Lower leg skin (tissue), 4 donors: ENCODE measurements at places on chromosomes 5 and 9. TPM values are rescaled to one million over a fixed set of nuclear protein-coding genes. Genes with fewer than 3 reads are reported as not detected.

CARD19 gene
- total RNA-seq = 60.7 TPM

PRUNE2 gene
- total RNA-seq = 4.1 TPM

FBXO4 gene
- total RNA-seq = 6.6 TPM

DNA sequence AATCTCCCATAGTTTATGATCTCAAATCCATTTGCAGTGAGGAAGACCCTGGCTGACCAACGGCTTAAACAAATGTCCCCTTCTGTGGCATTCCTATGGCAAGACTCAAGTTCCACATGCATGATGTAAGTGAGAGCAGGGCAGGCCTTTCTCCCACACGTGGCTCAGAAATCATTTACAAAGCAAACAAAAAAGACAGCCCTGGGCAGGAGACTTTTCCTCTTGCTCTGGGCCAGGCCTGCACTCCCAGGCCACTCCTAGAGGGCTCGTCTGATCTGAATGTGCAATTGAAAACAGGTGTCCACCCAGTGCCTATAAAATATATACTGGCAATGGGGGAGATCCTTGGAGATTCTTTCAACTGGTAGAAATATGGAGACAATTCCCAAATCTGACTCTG is 123.1 kb downstream of the DMRT2 start:
- DNase-seq = no peak

- DNase-seq = no peak
Measured at GRCh38 chr5:14572836-14573235, 8.8 kb upstream of the OTULINL start.

- DNase-seq = no peak
Measured at GRCh38 chr5:643351-643801, 31.2 kb downstream of the CEP72 start.
